ENCODE measurements at places on chromosomes 1 and 21.

- no peak for DNase-seq
Observed at GRCh38 chr21:39009587-39010225, 173.5 kb downstream of the PSMG1 start.

DNA sequence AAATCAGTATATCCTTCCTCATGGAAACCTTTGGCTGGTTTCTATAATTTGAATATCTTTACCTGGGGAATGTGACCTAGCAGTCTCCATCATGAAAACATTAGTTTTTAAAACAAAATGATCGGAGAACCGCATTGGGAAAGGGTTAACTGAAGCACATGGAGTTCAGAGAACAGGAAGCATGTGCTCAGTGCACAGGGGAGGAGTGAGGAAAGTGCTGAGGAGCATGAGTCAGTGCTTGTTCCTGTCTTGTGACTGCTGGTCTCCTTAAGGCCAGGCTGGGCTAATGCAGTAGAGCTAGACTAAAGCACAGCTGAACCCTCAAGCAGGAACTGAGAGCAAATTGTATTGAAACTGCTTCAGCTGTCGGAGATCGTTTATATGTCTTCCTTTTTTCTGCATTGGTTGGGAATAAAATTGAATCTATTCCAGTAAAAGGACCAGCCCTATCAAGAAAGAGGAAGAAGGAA, 5.8 kb downstream of the IFI16 start:
- peak; percentile 75 for DNase-seq

DNA sequence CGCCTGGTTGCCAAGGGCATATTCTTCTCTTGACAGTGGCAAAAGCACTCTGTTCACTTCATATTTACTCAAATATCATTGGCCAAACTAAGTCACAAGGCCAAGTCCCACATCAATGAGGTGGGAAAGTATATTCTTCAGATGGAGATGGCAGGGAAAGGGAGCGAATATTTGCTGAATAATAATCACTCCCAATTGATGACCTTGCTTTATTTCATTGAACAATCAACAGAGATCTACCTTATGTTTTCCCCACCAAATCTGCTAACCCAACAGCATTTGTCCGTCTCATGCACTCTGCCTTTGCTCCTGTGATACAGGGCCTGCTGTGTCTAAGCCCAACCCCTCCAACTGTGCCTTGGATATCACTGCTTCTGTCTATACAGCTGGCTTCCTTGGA, 45.2 kb upstream of the PCP4 start:
- DNase-seq = no peak

GRCh38 chr1:59878370-59878769, 48.2 kb downstream of the CYP2J2 start:
- DNase-seq = no peak

GRCh38 chr1:60000625-60001024, 72.9 kb downstream of the C1orf87 start:
- DNase-seq = no peak

GRCh38 chr21:14943616-14944015, 121.2 kb downstream of the NRIP1 start:
- DNase-seq = no peak

DNA sequence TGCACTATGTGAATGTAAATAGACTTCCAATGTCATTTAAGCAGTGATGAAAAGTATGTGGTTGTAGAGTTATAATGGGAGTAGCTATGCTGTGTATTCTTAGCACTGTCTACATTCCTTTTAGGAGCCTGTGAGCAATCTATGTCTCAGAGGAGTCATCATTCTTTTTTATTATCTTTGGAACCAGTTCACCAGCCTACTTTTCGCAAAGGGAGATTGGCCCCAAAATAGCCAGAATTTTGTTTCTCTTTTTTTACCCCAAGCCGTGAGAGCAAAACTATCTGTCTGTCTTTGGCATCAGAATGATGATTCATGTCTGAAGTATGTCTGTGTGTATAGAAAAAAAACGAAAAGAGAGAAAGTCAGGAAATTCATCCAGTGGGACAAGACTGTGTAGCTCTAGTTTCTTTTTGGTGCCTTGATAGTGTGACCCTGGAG, 44.2 kb downstream of the OSBPL9 start:
- DNase-seq = peak; percentile 100

DNA sequence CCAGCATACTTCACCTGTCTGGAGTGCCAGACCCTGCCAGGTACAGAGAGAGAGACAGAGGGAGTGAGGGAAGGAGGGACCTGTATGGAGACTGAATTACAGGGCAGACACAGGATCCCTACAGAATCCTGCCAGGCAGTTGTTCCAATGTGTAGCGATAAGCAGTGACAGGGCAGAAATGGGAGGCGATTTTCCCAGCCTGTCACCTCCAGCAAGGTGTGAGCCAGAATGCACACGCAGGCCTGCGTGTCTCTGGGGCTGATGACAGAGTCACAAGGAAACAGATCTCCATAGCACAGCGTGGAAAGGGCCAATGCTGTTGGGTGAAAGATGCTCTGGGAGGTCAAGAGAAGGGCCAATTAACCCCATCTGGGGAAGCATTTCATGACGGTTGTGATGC, 111.3 kb downstream of the HIVEP3 start:
- DNase-seq = no peak

DNA sequence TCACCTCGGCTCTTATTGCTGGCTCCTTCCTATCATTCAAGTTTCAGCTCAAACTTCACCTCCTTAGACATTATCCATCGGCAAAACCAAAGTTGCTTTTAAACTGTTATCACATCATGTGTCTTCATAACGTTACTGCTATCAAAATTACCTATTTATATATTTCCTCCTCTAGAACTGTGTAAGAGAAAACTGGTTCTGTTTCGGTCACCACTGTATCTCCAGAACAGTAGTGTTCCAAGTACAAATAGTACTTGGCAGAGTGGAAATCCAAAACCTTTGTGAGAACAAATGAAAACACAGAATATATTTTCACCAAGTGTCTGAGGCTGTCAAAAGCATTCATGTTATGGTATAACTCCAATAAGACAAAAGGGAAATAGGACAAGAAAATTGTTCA, 9.1 kb downstream of the ZRANB2 start:
- DNase-seq = no peak

- DNase-seq = no peak
Observed at GRCh38 chr1:211697356-211697755, 21.9 kb upstream of the NEK2 start.

DNA sequence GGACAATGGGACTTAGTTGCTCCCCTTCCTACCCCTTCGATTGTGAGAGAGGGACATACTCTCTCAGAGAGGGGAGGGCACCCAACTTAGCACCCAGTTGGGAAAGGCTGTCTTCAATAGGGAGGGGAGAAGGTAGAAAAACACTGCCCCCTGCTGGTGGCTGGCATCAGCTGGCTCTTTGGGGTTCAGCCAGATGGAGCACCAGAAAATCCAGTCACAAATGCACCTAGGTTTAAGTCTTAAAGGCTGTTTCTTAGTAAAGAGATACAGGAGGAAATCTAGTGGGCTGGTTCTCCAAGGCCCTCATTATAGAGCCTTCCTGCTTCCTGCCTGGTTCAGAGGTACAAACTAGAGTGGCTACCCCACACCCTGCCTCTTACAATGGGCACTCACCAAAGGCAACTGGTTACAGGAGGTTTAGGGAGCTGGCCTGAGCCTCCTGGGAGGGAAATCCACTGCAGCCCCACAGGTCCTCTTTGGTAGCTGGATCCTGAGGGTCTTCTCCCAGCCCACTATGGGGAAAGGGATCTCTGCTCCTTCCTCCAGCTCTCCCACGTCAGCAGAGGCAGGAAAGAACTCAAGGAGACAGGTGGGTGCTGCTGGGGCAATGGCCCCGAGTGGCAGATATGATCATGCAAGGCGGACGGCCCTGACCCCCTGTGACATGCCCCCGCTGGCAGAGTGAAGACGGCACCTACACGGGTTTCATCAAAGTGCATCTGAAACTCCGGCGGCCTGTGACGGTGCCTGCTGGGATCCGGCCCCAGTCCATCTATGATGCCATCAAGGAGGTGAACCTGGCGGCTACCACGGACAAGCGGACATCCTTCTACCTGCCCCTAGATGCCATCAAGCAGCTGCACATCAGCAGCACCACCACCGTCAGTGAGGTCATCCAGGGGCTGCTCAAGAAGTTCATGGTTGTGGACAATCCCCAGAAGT, 28.3 kb downstream of the EIF2D start:
- DNase-seq = no peak

GRCh38 chr1:232912845-232913580, 37.4 kb upstream of the NTPCR start:
- DNase-seq = no peak

- DNase-seq = peak; percentile 96
Observed at GRCh38 chr1:27111626-27112573, 43.0 kb downstream of the SLC9A1 start.
